ENCODE measurements at places on chromosomes 3 and 15.
A peak's percentile ranks its signal among the peaks of the same experiment; 100 is the strongest.

GRCh38 chr3:40387001-40387894 is at the start of gene ENTPD3:
ENTPD3 (plus strand) TSS chr3:40387184; CDS start chr3:40388058, 874 bp downstream.
- peak; percentile 3 for DNase-seq

- DNase-seq: no peak
These were observed 68.8 kb upstream of the SLC12A8 start for GRCh38 chr3:125281381-125281780.

DNA sequence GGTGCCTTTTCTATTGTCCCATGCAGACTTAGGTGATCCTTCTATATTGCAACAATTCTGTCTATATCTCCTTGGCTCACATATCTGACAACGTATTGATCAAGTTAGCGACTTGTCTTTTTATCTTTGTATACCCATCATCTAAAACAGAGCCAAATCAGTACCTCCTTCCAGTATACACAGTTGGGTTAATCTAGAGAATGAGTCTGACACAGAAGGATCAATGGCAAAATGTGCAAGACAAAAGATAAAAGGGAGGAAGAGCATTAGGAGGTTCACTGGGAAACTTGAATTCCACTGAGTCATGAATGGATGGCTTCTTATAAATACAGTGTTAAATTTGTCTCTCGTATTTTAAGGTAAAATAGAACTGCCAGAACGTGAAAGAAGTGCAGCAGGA is 6.0 kb downstream of the AADAC start:
- no peak for DNase-seq

DNA sequence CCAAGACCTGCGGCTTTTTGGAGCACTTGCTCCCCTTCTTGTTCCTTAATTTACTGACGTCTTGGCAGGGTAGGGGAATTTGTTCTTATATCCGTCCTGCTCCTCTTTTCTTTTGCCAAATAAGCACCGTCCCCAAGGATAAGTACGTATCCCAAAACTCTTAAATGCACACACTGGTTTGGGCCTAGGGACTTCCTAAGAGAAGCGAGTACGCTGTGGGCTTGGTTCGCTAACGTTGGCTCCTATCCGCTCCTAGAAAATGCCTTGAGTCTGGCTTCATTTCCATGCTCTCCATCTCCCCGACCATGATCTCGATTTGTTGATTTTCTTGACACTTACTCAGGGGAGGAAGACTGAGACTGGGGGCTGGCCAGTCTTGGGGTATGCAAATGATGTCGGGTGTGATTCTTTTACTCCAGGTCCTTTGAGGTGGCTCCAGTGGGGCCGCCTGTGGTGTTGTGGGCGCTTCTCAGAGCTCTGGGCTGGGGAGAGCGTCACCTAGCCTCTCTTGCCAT is 1.3 kb downstream of the MYRIP start:
- no peak for DNase-seq

GRCh38 chr15:101795455-101795854 is 7.9 kb upstream of the OR4F6 start:
- DNase-seq: no peak

- DNase-seq: no peak
These were observed 309.3 kb upstream of the PLSCR5 start for GRCh38 chr3:146914409-146914808.

- no peak for DNase-seq
These were observed 524.3 kb downstream of the UNC13C start for GRCh38 chr15:54502416-54503075.

GRCh38 chr3:37228749-37229148 is 54.4 kb upstream of the LRRFIP2 start:
- DNase-seq: no peak

DNA sequence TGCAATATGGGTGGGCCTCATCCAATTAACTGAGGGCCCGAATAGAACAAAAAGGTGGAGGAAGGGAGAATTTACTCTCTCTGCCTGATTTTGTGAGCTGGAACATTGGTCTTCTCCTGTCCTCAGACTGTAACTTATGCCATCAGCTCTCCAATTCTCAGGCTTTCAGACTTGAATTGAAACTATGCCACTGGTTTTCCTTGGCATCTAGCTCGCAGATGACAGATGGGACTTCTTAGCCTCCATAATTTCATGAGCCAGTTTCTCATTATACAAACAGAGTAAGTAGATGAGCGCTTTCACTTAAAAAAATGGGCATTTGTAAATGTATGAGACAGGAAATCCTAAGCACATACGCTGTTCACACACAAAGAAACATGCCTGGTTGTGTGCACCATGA is 8.7 kb upstream of the PTX3 start:
- DNase-seq: no peak

DNA sequence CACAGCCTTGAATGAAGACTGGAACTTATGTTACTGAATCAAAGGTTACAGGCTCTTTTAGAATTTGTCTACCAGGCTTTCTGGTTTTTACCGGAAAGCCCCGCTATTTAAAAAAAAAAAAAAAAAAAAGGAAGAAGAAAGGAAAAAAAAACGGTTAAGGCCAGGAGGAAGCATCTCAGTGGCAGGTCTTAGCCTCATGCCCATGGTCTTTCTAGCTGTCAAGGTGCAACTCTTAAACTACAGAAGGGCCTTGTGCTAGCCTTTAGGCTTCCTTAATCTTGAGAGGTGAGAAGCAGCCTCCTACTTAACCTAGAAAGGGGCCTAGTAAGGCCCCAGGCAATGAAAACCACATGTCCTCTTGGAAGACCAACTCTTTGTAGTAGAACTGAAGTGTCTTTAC is 77.5 kb downstream of the TBC1D5 start:
- no peak for DNase-seq

GRCh38 chr15:91926908-91927270 is 73.4 kb downstream of the SLCO3A1 start:
- no peak for DNase-seq

DNA sequence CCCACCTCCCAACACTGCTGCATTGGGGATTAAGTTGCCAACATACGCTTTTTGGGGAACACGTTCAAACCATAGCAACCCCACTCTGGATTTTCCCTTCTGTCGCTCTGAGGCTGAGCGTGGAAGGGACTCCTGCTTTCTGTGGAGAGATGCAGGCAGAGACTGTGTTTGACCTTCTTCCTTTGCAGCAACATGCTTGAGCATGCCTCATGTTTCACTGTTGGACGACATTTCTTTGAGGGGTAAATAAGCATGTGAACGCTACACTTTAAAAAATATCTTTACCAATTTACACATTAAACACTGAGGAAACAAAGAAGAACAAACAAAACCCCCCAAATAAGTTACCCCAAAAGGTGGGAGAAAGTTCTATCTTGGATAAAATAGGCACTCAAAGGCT is 14.2 kb upstream of the MAPK6 start:
- DNase-seq: no peak

DNA sequence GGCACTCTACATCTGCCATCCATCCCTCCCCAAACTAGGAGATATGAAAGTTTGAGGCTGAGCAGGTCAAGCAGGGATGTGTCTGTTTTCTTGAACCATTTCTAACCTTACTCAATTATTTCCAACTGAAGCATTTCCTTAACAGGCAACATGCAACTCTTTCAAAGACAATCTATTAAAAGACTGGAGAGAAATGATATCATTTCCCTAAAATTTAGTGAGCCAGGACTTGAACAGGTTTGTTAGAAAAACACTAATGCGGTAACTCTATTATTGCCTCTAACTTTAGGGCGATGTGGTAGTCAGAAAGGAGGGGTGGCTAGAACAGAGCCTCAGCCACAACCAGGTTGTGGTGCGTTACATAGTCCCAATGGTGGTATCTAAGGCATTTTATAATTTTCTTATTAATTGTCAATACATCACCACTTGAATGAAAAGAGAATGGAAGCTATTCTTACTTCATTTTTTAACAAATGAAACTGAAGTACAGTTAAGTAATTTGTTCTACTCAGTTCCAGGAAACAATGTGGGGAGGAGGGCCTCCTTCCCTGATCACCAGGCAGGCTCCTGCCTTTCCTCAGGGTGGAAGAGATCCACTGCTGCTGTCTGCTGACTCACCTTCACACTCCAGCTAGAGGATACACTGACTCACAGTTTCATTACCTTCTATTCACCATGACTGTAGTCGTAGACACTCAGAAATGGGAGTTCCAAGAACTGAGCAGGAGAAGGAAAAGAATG is 22.8 kb downstream of the MYO1E start:
- DNase-seq: no peak

- no peak for DNase-seq
These were observed 73.1 kb upstream of the SPATA12 start for GRCh38 chr3:56987238-56987895.

GRCh38 chr3:71110385-71111222 is 472.9 kb downstream of the FOXP1 start:
- DNase-seq: no peak

GRCh38 chr3:42220436-42221121 is 45.4 kb downstream of the CCK start:
- DNase-seq: no peak

GRCh38 chr3:17119201-17120072 is 234.7 kb downstream of the PLCL2 start:
- DNase-seq: no peak

- DNase-seq: no peak
These were observed 569.3 kb downstream of the MECOM start for GRCh38 chr3:169094204-169094603.

DNA sequence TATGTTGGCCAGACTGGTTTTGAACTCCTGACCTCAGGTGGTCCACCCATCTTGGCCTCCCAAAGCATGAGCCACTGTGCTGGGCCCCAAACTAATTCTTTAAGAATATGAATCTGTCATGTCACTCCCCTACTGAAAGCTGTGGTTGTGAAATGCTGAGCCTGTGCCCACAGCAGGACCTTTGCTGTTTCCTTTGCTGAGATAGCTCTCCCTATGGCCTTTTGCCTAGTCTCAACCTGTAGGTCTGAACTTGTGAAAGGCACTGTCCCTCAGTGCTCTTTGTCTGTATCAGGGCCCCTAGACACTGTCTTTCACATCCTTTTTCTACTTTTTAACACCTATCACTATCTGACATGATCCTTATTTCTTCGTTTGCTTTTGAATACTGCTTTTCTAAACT is 62.7 kb upstream of the CCR4 start:
- DNase-seq: no peak

DNA sequence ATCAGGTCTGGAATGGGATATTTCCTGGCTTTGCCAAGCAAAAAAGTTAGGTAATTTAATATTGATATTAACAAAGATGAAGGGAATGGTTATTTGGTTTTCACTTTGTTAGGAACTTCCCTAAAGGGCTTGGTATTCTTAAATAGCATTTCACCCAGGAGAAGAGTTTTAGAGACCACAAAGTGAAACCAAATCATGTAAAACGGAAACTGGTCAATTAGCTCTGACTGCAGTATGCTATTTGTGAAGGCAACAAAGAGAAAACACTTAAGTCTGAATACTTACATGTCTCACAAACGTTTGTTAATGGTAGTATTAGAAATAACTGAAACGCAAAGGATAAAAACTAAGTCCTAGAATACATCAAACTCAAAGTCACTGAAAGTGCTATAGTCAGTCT is 32.4 kb upstream of the SETMAR start:
- DNase-seq: no peak

- DNase-seq: no peak
These were observed 44.8 kb upstream of the RPS17 start for GRCh38 chr15:82585072-82585471.

Measured in effector CD4-positive, alpha-beta T cell (primary cell).